Esophagus squamous epithelium (tissue), 5 donors: ENCODE measurements at places on chromosomes 3 and 15.

GRCh38 chr15:42152921-42153698, 3.3 kb downstream of the PLA2G4F start:
- H3K4me3 ChIP-seq = no peak overlapping the region
- H3K27me3 ChIP-seq = no peaks in the 10 kb centered on the region
- H3K36me3 ChIP-seq = no peaks in the 10 kb centered on the region
- peaks cover 79% of the 10 kb centered on the region for H3K4me1 ChIP-seq
- peak overlapping the region; percentile 49 for H3K27ac ChIP-seq

GRCh38 chr3:58072052-58072762, 64.0 kb downstream of the FLNB start:
- peaks cover 50% of the 10 kb centered on the region for H3K4me1 ChIP-seq
- no peak for DNase-seq
- no peaks in the 10 kb centered on the region for H3K27me3 ChIP-seq
- H3K4me3 ChIP-seq = no peak overlapping the region

DNA sequence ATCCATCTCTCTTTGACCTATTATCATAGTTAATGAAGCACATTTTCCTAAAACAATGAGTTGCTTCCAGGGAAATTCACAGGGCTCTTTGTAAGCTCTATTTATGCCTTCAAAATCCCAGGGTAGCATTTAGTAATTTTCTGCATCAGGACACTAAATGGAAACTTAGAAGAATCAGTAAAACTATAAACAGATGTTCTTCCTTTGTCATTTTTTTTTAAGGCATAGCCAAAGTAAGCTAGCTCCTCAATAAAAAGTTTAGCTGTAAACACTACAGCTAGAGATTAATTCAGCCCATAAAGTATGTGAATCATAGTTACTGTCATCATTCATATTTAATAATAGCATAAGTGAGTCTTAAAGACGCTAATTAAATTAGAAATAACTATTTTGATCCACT, 79.3 kb downstream of the RPL22L1 start:
- H3K27ac ChIP-seq = no peak overlapping the region
- no peaks in the 10 kb centered on the region for H3K27me3 ChIP-seq
- H3K4me1 ChIP-seq = no peaks in the 10 kb centered on the region
- H3K4me3 ChIP-seq = no peak overlapping the region
- no peaks in the 10 kb centered on the region for H3K36me3 ChIP-seq

- no peaks in the 10 kb centered on the region for H3K27me3 ChIP-seq
- no peak overlapping the region for H3K27ac ChIP-seq
- H3K36me3 ChIP-seq = peaks cover 7% of the 10 kb centered on the region
- DNase-seq = no peak
These were observed 18.2 kb downstream of the MRPL3 start for GRCh38 chr3:131484496-131485111.

DNA sequence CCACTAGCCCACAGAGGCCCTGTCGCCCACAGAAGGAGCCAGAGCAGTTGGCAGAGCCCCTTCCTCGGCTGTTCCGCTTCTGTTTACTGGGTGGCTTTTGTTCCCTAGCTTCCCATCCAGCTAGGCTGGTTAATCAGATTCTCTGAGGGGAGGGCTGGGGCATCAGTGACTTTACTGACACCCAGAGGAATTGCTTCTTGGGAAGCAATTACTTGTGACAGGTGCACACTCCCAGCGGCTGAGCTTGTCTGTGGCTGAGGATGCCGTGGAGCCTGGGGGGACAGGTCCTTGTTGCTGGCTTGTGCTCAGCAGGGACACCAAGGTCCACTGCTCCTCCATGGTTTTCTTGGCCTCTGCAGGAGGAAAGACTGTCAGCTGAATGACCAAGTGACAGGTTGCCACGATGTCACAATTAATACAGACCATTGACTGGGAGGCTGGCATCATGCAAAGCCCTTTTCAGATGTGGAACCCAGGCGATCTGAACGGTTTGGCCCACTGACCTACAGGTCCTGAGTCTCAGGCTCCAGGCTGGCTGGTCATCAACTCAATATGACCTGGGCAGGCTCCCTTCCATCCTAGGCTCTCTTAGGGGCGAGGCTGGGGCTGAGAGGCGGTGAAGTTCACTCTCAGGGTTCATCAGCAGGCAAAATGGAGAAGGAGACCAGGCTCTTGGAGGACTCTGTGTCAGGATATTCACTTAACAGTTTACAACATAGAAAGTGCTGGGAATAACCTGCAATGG, 31.8 kb upstream of the SFMBT1 start:
- H3K27ac ChIP-seq = no peak overlapping the region
- peaks cover 8% of the 10 kb centered on the region for H3K36me3 ChIP-seq
- no peaks in the 10 kb centered on the region for H3K4me1 ChIP-seq
- H3K27me3 ChIP-seq = no peaks in the 10 kb centered on the region
- no peak for DNase-seq
- H3K4me3 ChIP-seq = no peak overlapping the region

- no peaks in the 10 kb centered on the region for H3K36me3 ChIP-seq
- no peaks in the 10 kb centered on the region for H3K4me1 ChIP-seq
- no peak for DNase-seq
- H3K27me3 ChIP-seq = no peaks in the 10 kb centered on the region
- no peak overlapping the region for H3K27ac ChIP-seq
- no peak overlapping the region for H3K4me3 ChIP-seq
These were observed 25.3 kb upstream of the ARHGEF26 start for GRCh38 chr3:154095832-154096421.
